ENCODE measurements at places on chromosomes 6 and 20. TPM values are rescaled to one million over a fixed set of nuclear protein-coding genes. Genes with fewer than 3 reads are reported as not detected.

The CST4 gene
- polyA plus RNA-seq = not detected

The PI16 gene
- polyA plus RNA-seq = 2.9 TPM

The FAM217A gene
- polyA plus RNA-seq = 1.00 TPM

DNA sequence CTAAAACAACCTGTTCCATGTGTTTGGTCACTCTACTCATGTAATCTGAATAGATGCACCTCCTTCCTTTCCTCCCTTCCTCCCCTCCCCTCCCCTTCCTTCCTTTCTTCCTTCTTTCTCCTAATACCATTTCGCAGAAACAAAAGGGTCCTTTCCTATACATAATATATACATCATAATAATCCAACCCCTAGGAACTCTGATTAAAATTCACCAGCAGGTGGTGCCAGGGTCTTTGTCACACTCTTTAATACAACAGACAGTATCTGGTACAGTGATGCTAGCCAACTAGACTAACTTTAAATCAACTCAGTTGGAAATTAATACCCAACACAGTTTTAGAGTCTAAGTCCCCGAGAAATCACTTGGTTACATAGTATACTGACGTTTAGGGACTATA lies 181.2 kb upstream of the SHLD1 start:
- DNase-seq = peak; percentile 33

DNA sequence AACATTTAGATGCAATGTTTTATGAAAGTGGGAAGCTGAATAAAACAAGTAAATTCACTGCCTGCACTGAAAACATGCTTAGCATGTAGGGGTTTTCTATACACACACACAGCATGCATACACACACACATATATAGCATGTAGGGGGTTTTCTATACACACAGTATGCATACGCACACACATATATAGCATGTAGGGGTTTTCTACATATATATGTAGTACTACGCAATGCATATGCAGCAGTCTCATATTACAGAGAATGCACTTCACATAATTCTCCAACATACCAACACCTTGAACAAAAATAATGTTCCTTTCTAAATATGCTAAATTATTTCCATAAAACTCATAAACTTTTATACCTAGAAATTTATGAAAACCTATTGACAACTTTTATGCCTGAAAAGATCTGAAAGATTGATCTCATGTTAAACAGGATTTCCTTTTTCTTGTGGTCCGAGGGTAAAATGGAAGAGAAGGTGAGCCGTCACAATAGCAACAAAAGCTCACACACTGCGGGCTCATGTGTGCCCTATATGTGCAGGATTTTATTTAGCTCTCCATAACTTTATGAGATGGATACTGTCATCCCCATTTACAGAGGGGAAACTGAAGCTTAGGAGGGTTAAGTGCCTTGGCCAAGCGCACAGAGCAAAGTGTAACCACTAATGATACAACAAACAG lies 81.9 kb upstream of the TULP1 start:
- no peak for DNase-seq

GRCh38 chr20:46195264-46196036 lies 77.3 kb downstream of the CD40 start:
- DNase-seq = no peak

GRCh38 chr20:37346236-37346534 lies 245 bp downstream of the SRC start:
- DNase-seq = no peak

- DNase-seq = no peak
Observed at GRCh38 chr20:43821795-43822194, 92.9 kb upstream of the TOX2 start.

GRCh38 chr6:139903411-139904157 lies 529.1 kb upstream of the CITED2 start:
- DNase-seq = no peak

- no peak for DNase-seq
Observed at GRCh38 chr6:2643935-2644539, 106.7 kb downstream of the MYLK4 start.

DNA sequence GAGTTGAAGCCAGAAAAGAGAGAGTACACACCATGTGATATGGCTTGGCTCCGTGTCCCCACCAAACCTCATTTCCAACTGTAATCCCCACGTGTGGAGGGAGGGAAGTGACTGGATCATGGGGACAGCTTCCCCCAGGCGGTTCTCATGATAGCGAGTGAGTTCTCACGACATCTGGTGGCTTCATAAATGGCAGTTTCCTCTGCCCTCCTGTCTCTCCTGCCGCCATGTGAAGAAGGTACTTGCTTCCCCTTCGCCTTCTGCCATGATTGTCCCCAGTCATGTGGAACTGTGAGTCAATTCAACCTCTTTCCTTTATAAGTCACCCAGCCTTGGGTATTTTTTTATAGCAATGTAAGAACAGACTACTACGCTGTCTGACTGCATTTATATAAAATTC lies 40.3 kb downstream of the TAF4 start:
- DNase-seq = no peak

DNA sequence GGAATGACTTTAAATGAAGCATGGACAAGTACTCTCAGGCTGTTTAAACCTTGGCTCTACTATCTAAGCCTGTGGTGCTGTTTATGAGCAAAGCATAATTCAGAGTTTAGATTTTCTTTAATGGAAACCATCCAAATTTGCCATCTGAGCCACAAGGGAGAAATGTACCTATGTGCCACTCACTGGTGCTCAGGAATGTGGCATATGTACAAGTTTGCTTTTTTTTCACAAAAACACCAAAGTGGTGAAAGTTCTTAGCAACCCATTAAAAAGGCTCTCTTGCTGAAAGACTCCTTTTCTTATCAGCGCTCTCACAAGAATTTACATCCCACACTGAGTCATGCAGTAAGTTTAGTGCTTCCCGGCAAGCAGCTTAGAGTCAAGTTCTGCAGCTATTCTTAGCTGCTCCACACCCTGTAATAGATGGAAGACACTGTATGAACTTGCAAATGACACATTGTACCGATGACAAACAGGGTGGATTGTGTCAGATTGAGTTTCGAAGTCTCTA lies 57.3 kb upstream of the MLIP start:
- DNase-seq = no peak

- no peak for DNase-seq
Observed at GRCh38 chr6:73566954-73567591, 46.2 kb upstream of the EEF1A1 start.

GRCh38 chr20:23157734-23158133 lies 71.6 kb upstream of the CD93 start:
- DNase-seq = no peak

GRCh38 chr20:61328911-61329558 lies 77.0 kb downstream of the CDH4 start:
- DNase-seq = no peak

- DNase-seq = no peak
Observed at GRCh38 chr6:21915707-21916260, 322.2 kb downstream of the SOX4 start.

DNA sequence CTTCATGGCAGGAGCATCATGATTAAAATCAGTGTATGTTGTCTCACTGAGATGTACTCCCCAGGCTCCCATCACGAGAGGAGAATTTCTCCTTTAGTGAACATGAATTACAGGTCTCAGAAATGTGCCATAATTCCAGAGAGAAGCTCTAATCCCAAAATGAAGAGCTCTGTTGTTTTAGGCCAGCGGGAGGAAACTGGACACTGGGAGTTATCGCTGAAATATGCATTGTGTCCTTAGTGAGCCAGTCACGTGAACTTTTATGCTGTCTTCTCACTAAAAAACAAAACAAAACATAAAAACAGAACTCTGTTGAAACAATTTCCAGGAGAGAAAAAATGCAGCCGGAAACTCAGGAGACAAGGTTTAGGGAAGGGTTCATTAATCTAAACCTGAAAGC lies 315.7 kb upstream of the NT5E start:
- no peak for DNase-seq

Data from right renal pelvis (tissue), 4 donors.